SK-MEL-5 (cell line): ENCODE measurements at places on chromosomes 7 and 10. TPM values are rescaled to one million over a fixed set of nuclear protein-coding genes. Genes with fewer than 3 reads are reported as not detected.

PDZD7 gene
- total RNA-seq: 0.74 and 1.5 TPM in 2 replicates

ACTL6B gene
- not detected in 2 replicates for total RNA-seq

DNA sequence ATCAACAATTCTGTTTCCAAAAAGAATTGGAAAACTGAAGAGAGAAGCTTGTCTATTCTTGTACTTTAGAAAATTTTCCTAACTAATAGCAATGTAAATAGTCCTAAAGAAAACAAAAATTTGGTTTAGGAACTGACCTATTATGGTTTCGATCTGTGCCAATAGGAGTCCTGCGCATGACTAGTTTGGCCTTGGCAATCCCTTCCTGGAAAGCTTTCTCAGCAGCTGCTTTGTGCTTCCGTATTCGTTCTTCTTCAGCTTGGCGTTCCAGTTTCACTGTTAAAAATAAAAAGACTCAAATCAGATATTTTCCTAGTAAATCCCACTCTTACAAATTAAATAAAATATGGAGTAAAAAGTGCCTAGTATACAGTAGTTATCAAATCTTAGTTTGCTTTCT is 36.6 kb downstream of the FZD9 start:
- no peak for DNase-seq

- no peak for DNase-seq
Measured at GRCh38 chr10:133475425-133475734, 21.6 kb downstream of the SCART1 start.

DNA sequence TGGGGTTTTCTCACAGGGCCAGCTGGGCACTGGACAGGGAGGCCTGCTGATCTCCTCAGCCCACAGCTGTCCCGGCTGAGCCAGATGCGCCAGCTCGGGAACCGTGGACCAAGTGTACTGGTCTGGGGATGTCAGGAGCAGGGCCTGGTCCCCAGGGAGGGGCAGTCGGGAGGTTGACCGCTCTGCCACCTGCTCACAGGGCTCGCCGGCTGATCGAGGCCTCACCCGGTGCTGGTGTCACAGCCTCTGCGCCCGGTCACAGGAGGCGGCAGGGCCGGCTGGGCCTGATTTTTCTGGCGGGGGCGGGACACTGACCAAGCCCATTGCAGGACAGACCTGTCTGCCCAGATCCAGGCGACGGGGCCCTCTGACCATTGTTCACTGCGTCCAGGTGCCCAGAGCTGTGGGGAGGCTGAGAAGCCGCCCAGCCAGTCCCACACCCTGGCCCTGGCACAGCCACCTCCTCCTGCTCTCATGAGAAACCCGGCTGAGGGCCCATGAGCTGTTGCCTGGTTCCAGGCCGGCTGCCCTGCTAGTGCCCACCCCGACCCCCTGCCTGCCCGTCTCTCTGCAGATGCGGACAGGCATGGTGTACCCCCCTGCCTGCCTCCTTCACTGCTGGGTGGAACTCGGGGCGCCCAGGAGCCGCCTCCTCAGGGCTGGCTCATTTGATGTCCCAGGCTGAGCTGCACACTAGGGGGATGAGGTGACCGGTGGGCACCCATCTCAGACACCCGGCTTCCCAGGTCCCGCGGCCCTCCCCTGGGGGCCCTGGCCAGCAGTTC is 3.0 kb upstream of the TMEM184A start:
- DNase-seq: no peak

DNA sequence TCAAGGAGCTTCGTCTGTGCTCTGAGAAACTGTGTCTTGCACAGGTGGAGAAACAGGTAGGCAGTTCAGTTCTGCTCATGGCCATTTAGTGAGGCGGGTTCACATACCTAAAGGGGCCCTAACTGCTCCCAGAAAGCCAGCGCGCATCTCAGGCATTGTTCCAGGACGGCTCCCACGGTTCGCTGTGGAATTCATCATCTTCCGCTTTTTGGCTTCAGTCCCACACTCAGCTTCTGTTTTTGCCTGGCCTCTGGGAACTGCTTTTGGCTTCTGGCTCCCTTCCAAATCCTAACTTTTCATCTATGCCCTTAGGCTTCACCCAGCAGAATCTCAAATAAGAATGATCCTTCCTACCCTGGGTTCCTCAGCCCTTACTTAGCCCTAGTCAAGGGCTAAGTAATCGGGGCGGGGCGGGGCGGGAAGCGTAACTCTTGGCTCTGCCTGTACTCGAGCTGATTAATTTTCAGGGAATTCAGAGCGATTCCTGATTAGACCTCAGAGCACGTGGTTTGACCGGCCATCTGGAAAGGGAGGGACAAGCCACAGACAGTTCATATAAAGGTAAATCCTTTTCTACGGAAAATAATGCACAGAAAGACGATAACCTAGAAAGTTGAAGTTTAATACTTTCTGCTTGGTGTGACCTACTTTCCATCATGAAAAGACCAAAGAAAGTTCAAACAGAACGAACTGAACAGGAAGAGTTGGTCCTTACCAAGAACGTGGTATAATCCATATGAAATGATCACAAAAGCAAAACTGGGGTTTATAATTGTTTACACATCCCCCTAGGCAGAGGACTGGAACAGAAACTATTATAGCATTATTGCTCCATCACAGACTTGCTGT is 105.7 kb downstream of the ST8SIA6 start:
- peak; percentile 81 for DNase-seq

DNA sequence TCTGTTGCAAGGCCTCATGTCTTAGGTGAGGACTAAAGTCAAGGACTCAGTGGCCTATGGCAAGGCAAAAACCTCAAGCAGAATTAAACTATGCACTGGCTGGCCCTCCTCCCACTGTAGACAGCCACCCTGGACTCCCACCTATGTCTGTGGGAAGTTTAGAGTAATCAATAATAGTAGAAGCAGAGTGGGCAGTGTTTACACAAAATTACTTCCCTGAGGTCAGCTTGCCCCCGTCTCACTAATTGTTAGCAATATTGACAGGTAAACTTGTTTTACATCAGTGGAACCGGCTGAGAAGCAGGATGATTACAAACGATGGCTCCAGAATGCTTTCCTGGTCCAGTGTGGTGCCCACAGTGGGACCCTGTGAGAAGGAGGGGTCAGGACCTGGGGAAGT is 27.9 kb upstream of the NPFFR1 start:
- no peak for DNase-seq

- DNase-seq: no peak
Measured at GRCh38 chr10:97718659-97719142, 5.2 kb downstream of the MARVELD1 start.

GRCh38 chr7:37853468-37853867 is 5.1 kb downstream of the NME8 start:
- peak; percentile 48 for DNase-seq

DNA sequence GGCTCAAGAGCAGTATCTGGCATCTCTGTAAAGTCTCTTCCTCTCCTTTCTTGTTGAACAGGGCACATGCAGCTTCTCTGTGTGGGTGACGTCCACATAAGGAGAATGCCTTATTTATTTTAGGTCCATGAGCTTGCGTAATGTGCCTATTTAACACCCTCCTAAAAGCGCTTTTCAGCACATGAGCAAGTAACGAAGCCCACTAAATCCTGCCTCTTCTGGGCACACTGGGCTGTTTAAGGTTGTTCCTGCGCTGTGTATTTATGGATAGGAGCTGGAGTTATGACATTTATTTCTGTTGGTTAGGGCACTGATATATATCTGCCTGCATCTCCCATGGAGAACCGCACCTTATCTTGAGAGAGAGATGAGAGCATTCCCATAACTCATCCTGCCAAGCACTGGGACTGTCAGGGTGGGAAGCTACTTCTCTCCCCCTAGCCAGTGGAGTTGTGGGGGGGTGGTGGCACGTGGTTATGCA is 76.1 kb downstream of the LRRC4 start:
- no peak for DNase-seq

GRCh38 chr7:110204527-110204926 is 886.4 kb upstream of the LRRN3 start:
- peak; percentile 59 for DNase-seq
